ENCODE measurements at places on chromosomes 2 and 18.

- no peak for DNase-seq
Measured at GRCh38 chr18:78773819-78774218, 205.8 kb upstream of the SALL3 start.

DNA sequence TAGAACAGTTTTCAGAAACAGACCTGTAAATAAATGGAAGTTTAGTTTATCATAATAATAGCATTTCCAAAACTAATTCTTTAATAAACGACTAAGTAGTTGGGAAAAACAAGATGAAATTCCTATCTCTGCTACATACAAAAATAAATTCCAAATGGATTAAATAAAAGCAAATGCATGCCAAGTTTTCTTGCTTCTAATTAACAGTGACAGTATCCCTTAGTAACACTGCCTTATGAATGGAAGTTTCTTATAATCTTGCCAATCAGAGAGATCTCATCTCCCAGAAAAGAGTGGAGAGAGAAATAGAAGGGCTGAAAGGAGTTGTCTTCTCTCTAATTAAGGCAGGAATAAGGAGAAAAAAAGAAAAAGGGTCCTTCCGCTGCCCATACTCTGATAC is 133.9 kb downstream of the GFPT1 start:
- DNase-seq, result no peak

DNA sequence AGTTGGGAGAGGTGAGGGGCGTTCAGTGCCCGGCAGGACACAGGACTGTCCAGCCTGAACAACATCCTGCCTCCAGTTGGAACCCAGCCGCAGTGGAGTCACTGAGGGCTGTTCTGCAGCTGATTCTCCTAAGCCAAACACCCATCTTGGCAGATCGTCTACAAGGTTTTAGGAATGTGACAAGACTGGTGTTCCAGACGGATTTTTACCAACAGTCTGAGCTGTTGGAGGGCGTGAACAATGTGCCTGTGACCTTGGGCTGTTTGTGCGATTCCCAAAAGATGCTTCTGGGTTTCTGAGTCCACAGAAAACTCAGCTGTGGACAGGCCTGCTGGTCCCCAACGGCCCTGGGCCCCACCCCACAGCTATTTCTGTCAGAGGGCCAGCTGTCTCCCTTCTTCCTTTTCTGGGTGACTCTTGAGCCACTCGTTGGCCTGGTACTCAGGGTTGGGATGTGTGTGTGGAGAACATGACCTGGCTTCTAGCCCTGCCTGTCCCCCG is 5.7 kb downstream of the LRRFIP1 start:
- no peak for DNase-seq

DNA sequence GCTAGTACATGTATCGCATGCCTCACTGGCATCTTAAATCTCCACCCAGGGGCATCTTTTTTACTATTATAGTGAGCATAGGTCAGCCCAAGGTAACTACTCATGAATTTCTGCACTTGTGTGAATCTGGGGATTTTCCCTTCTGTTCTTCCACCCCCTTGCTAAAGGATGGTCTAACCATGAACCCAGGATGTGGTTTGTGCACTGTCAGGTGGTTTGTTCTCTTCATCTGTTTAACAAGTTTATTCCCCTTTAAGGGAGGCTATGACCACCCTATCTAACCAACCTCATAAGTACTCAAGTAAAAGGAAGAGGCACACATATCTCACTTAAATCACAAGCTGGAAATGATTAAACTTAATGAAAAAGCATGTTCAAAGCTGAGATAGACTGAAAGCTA is 243.0 kb downstream of the RPRM start:
- no peak for DNase-seq

- no peak for DNase-seq
Measured at GRCh38 chr2:175342085-175342484, 160.6 kb upstream of the ATP5MC3 start.

- no peak for DNase-seq
Measured at GRCh38 chr2:230202430-230203109, 17.2 kb downstream of the SP110 start.

- no peak for DNase-seq
Measured at GRCh38 chr2:215723631-215724011, 287.8 kb upstream of the FN1 start.

DNA sequence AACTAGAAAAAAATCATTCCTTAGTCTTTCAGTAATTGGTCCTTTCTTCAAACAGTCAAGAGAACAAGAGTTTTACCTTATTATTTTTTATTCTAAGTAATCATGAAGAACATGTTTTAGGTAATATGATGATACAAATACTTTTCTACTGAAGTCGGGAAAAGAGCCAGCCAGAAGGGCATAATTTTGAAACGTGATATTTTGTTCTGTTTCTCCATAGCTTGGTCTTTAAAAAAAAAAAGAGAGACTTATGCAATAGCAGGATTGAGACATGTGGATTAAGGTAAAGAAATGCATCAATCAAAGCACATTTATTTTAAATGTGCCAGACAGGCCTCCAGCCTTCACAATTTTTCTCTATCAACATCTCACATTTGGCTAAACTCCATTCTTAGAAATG is 1016.8 kb downstream of the CNTNAP5 start:
- no peak for DNase-seq

DNA sequence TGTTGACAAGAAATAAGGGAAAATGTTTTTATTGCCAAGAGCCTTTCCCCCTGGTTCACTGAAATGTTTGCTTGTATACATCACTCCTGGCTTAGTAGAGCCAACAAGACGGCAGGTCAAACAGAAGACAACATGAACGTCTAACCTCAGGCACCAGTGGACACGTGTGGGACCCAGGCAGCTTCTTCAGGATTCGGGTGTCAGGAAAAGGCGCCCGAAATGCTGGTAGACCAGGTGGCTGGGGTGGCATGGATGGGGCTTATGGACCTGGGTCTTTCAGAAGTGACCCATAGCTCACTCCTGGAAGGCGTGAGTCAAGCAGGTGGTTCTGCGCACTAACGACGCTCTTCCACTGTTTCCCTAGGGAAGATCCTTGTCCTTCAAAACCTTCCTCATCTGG is 23.3 kb upstream of the NFATC1 start:
- no peak for DNase-seq

DNA sequence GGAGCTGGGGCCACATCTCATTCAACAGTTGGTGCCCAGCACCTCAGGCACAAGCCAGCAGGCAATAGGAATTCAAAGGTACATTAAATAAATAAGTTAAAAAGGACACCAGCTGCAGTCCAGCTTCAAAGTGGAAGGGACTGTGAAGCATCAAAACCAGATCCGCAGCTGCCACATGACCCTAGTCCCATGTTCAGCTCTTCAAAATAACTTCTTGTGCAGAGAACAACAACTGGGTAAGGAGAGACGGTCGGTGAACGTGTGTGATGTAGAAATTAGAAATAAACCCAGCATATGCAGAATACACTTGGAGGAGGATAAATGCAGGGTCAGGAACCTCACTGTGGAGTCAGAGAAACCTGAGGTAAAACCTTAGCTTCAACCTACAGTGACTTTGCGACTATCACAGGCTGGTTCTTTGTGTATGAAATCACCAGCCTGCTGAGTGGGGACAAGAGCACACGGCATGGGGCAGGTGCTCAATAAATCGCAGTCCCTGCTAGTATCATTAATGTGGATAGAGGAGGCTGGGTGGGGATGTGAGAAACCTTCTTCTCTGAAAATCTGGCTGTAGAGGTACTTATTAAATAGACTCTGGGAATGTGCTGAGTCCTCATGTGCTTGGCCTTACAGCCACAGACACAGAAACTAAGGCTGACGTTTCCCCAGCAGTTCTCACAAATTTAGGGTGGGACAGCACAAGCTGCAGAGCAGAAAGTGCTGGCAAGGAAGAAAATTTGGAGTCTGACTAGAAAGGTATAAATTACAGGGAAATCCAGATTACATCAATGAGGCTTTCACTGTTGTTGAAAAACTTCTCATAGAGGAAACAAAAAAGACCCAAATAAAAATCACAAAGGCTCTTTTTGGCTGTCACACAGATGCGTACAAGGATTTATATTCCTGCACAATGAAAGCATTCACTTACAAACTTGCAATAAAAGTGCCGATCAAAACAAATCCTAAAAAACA is 20.7 kb downstream of the FBXO15 start:
- no peak for DNase-seq

GRCh38 chr2:17538844-17539554 is 1.5 kb upstream of the VSNL1 start:
- peak; percentile 77 for DNase-seq

DNA sequence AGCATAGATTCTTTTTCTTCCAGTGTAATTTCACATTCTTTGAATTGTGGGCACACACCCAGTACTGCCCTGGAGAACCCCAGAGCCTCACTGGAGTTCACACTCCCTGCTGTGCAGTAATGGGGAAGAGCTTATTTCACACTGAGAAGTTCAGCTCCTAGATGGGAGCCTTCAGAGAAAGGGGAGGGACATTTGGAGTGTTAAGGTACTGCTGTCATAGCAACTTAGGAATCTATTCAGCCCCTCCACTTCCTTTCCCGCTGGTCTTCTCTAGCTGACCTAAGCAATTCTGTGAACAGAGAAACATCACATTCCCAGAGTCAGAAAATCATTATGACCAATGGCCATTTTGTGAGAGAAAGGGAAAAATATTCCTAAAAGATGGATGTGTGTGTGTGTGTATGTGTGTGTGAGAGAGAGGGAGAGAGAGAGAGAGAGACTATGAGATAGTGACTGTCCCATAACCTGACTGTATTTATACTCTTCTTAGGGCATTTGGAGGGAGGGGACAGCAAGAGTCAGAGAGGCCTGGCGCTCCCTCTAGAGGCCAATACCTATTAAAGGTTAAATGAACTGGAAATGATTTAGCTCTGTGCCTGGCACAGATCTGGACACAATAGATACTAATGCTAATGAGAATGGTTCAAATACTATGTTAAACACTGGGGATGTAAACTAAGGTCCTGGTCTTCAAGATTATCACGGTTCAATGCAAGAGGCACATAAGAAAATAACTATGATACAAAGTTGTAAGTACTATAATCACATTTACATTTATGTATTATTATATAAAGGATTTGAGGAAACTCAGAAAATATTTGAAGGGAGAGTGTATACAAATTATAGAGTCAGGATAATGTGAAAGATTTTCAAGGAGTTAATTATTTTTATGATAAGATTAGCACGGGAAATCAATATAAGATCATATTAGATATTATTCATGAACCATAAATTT is 41.5 kb upstream of the RPE start:
- DNase-seq, result peak; percentile 41

DNA sequence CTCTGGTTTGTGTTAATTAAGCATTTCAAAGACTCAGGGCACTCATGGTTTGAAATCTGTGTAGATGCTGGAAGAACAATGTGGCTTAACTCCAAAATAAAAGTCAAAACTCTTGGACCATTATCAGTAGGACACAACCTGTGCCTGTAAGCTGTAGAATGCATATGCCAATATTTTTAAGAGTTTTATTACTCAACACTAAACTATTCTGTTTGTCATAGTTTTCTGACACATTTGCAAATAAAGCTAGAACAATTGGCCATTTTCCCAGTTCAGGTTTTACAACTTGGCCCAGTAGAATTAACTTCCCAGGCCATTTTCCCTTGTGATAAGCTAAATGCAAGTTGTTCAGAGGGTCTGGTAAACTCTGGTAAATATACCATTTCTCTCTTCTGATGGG is 713.1 kb downstream of the CBLN2 start:
- DNase-seq, result no peak

DNA sequence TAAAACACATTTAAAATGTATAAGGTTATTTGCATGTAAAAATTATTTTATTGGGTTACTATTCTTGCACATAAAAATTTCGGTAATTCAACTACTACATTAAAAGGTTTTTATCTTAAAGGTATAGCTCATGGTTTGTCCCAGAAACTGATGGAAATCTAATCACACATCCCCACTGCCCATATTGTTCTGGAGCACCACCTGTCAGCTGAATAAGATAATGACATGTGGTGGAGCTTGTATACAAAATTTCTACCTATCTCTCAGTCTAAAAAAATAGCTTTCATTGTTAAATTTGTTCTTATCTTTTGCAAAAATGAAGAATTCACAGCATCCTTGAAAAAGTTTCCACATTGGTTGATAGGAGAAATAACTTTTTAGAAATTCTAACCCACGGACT is 18.3 kb downstream of the ERBB4 start:
- DNase-seq, result peak; percentile 16

DNA sequence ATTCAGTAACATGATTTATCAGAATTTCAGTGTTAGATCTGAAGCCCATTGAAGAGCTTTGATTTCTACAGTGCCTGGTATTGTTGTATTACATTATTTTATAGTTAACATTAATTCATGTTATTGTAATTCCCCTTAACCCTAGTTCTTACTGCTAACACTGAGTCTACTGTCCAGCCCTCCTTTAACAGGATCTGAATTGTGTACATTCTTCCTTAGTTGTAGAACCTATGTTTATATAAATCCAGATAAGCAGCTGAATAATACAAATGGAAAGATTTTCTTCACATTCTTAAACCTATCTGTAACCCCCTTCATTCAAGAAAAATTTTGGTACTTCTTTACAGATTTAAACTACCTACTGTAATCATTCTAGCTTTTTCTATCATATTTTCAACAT is 14.7 kb downstream of the NDUFAF7 start:
- no peak for DNase-seq

DNA sequence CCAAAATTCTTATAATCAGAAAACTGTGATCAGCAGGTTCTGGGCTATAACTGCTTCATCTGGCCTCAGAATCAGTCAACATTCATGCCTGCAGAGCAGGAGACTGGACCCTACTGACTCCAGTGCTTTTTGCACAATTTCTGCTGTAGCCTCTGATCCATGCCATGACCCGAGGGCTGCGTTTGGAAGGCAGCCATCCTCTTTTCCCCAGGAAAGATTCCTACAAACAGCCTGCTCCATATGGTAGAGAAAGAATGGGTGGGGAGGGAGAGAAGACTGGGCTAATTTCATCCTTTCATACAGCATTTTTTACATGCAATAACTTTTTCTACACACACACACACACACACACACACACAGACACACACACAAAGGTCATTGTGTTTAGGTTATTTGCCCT is 133.0 kb upstream of the MMADHC start:
- no peak for DNase-seq

DNA sequence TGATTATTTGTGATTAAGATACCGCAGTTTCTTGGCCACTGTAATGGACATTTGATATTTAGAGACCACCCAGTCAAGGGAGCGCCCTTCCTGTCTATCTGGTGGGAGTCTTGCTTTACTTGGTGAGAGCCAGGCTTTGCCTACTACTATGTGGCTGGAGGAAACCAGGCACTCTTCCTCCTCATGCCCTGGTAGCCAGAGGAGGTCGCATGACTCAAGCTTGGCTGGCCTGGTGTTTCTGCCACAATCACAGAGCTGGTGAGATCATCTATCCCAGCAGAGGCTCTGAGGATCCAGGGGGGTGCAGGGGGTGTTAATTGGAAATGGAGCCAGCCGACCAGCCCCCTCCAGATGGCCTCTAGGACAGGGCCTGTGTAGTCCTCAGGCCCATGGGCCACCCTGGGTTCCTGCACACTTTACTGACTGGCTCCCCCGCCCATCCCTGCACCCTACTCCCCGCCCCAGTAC is 46.8 kb upstream of the BIN1 start:
- no peak for DNase-seq

- DNase-seq, result peak; percentile 32
Measured at GRCh38 chr2:191012845-191013681, 908 bp downstream of the STAT1 start.

GRCh38 chr18:73214970-73215369 is 347.2 kb upstream of the NETO1 start:
- DNase-seq, result no peak

All from NCI-H526 treated with DMSO at 0.1 percent for 48 hours (cell line).